NCI-H460 (cell line): ENCODE measurements at places on chromosomes 7 and 10.

DNA sequence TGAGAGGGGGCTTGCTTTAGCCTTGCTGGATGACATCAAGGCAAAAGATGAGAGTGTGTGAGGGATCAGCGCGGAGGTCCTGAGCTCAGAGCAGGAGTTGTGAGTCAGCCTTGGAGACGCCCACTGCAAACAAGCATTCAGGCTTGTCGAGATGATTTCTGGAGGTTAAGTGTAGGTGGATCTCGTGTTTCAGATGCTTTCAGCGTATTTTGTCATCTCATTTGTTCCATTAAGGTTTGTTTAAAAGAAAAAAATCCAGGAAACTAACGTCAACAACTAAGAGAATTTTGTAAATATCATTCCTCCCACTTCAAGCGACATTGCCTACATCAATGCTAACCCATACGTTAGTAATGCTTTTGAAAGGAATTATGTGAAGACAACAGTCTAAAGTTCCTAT is 715.4 kb upstream of the NRP1 start:
- DNase-seq: no peak

DNA sequence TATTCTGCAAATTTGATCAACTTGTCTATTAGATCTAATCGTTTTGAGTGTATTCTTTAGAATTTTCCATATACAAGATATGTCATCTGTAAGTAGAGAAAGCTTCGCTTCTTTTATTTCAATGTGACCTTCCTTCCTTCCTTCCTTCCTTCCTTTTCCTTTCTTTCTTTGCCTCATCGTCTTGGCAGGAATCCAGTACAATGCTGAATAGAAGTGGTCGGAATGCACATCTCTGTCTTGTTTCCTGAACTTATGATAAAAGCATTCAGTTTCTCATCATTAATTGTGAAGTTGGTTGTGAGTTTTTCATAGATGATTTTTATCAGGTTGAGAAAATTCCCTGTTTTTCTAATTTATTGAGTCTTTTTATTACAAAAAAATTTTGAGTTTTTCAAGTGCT is 300.7 kb upstream of the ZNF32 start:
- DNase-seq: no peak

DNA sequence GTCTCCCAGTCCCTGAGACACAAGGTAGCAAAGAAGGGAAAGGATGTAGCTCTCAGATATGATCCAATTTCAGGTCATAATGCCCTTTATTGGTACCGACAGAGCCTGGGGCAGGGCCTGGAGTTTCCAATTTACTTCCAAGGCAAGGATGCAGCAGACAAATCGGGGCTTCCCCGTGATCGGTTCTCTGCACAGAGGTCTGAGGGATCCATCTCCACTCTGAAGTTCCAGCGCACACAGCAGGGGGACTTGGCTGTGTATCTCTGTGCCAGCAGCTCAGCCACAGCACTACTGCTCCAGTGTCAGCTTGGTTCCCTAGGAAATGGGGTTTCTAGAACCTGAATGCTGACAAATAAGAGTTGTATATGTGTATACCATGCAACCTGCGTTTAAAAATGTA is 74.6 kb upstream of the PRSS58 start:
- no peak for DNase-seq

- DNase-seq: no peak
These were observed 3.5 kb upstream of the ENO4 start for GRCh38 chr10:116845823-116846222.

DNA sequence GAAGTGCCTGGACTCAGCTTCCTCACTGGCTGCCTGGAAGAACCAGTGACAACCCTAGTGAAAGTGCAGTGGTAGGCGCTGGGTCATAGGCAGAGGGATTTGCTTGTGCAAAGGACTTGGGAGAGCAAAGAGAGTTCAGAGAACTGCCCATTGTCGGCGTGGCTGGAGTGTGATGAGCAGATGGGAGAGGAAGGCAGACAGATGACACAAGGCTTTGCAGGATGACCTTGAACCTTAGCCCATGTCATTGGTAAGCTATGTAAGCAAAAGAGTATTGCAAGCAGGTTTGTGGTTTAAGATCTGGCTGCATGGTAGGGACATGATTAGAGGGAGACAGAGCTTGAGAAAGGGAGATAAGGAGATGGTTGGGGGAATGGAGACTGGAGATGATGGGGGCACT is 35.3 kb upstream of the NOBOX start:
- DNase-seq: no peak

GRCh38 chr7:4683884-4684565 is 1.9 kb downstream of the FOXK1 start:
- DNase-seq: no peak

GRCh38 chr10:76972541-76972940 is 665.1 kb downstream of the KCNMA1 start:
- DNase-seq: no peak

GRCh38 chr7:91929463-91929862 is 11.2 kb upstream of the AKAP9 start:
- no peak for DNase-seq

- no peak for DNase-seq
These were observed at the start of gene CYP2C19 for GRCh38 chr10:94762393-94762792. CYP2C19 (plus strand) TSS chr10:94762681; CDS start chr10:94762706, 25 bp downstream.

DNA sequence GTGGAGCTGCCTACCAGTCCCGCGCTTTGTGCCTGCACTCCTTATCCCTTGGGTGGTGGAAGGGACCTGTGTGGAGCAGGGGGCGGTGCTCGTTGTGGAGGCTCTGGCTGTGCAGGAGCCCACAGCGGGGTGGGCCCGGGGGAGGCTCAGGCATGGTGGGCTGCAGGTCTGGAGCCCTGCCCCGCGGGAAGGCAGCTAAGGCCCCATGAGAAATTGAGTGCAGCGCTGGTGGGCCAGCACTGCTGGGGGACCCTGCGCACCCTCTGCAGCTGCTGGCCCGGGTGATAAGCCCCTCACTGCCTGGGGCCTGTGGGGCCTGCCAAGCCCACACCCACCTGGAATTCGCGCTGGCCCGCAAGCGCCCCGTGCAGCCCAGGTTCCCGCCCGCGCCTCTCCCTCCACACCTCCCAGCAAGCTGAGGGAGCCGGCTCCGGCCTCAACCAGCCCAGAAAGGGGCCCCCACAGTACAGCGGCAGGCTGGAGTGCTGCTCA is 859.6 kb upstream of the KCND2 start:
- no peak for DNase-seq

DNA sequence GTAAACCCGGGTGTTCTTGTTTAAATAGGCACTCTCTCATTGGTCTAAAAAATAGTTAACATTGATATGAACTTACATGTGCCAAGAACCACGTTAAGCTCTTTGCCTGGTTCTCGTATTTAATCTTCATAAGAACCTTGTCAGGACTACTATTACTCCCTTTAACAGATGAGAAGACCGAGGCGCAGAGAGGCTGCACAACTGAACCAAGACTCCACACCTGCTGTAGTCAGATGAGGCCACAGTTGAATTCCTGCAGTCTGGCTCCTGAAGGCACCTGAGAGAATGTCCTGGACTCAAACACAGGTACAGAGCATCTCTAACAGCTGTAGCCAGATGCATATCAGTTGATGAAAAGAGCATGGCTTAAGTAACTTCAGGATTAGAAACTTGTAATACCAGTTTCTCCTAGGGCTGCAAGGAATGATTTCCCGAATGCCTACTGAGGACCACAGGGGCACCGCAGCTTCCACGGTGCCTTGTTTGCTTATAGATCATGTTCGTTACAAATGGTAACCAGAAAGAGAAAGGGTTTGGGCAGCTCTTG is 9.5 kb downstream of the DDC start:
- no peak for DNase-seq

GRCh38 chr10:32347363-32348022 is 535 bp upstream of the EPC1 start:
- no peak for DNase-seq

DNA sequence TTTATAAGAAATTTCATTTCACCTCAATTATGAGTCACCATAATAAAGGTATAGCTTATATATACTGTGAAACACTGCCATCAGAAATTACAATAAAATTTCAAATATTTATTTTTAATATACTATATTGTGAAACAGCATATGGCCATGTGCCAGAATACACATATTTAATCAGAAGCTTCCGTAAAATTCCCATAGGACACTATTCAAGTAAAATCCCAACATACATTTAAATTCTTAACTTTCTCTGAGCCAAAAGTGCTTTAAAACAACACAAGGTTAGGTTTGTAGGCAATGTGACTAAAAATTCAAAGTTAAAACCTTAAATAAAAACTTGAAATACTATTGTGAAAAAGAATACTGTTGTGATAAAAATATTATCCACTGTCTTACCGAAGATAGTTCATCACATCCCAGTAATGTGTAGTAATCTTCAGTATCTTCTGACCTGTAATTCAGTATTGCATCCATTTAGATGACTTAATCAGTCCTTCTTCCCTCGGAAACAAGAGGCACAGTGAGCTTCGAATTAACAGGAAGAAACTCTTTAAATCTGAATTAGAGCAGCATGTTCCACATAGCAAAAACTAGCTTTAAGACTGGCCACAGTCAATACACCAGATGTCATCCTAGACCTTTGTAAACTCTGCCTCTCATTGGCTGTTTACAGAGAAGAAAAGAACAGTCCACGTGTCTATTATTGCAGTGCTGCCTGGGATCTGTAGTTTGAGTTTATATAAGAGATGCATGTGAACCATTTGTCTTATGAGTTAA is at the start of gene DNAJC12:
Gene DNAJC12, minus strand, starts transcription at position 648 of the 774 bp plus-strand sequence. Its CDS starts 177 bp downstream, at position 471.
- peak; percentile 75 for DNase-seq

GRCh38 chr7:56083150-56083785 is 9.5 kb downstream of the PHKG1 start:
- no peak for DNase-seq

- DNase-seq: no peak
These were observed 100.3 kb downstream of the PAXIP1 start for GRCh38 chr7:154902600-154903082.

DNA sequence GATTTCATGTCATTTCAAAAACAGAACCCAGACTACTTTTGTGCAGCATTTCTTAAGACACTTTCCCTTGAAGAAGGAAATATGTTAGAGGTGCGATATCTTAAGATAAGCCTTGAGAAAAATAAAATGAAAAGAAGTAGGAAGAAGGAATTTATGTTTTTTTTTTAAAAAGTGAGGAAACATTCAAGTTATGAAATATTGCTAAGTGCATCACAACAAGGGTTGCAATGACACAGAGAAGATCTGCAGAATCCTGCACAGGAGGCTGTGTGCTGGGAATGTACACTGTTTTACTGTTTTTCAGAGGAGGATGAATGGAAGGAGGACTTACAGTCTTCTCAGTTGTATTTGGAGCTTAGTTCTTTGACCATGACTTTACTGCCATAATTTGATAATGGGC is 79.8 kb upstream of the NME8 start:
- no peak for DNase-seq

GRCh38 chr10:48993627-48994026 is 54.0 kb upstream of the LRRC18 start:
- no peak for DNase-seq

GRCh38 chr7:41890631-41891274 is 187.9 kb upstream of the INHBA start:
- DNase-seq: no peak

GRCh38 chr7:35871856-35872255 is 71.0 kb downstream of the SEPTIN7 start:
- no peak for DNase-seq

GRCh38 chr7:16084875-16085274 is 336.5 kb downstream of the CRPPA start:
- DNase-seq: no peak

DNA sequence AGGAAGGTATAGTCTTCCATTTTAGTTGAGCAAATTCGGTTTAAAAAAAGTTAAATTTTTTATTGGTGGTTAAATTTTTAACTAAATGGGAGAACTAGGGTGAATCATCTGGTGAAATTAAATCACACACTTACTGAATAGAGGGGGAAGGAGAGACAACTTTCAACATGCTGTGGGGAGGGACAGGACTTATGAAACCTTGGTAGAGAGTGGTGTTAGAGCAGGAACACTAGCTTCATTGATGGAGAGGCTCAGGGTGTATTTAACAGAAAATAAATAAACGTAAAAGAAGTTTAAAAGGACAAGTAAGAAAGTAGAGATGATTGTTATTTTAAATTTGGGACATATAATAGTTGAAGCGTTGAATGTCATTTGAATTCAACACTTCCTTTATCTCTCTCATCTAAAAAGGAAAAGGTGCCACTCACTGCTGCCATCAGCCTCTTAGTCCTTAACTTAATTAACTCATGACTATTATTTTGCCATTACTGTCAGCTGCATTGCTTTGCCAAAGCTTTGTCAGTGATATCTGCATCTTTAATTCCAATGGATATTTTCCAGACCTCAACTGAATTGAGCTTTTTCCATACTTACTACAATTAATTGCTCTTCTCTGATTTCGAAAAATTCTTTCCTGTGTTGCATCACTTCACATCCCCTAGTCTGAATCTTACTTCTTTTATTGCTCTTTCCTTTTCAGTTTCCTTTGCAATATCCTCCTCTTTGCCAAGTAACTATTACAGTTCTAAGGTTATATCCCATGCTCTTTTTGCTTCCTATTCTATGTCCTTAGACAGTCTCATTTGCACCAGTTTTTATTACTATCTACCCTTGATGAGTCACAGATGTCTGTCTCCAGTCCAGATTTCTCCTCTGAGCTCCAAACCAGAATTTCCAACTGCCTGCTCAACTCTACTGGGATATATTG is 71.7 kb downstream of the GNAT3 start:
- no peak for DNase-seq

DNA sequence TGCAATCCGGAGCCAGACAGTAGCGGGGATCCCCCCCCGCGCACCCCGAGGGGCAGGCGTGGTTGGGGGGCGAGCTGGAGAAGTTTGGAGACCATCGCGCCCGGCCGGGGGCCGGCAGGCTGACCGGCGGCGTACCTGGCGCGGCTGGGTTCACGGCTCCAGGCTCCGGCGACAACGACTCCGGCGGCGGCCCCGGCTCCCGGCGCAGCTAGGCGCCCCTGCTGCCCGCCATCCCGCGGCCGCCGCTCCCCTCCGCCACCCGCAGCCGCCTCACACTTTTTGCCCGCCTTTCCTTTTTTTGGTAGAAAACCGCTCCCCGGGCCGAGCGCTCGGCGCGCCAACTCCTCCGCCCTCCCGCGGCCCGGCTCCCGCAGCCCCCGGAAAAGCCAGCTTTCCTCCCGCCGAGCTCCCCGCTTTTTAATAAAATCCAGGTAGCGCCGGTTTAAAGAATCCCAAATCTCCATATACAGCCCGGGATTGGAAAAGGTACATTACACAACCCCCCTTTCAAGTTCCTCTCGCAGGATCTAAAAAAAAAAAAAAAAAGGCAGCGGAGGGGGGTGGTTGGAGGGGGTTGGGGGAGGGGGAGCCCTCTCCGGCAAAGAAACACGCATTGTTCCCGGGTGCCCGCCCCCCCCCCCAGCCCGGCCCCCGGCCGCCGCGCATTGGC is at the start of gene TNRC18:
Gene TNRC18, minus strand, starts transcription at position 529 of the 670 bp plus-strand sequence. CDS start 2,588 bp downstream, outside the sequence.
- no peak for DNase-seq

DNA sequence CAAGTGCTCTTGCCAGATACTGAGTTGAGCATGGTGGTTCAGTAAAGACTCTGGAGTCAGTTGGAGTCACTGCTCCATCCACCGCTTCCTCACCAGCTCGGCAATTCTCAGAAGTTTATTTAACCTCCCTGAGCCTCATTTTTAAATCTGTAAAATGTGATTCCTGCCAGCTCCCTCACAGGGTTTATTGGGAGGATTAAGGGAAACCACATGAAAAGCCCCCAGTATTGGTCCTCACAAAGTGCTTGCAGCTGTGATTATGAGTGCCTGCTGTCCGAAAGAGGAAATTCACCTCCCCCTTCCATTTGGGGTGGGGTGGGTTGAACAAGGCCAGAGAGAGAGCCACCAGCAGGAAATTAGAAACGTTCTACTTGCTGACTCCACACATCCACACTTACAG is 99.0 kb downstream of the AOAH start:
- no peak for DNase-seq

GRCh38 chr7:134605978-134606923 is 40.4 kb upstream of the BPGM start:
- peak; percentile 75 for DNase-seq
